ENCODE measurements at places on chromosomes 4 and X. TPM values are rescaled to one million over a fixed set of nuclear protein-coding genes. Genes with fewer than 3 reads are reported as not detected.

Gene PABPC5
- not detected for total RNA-seq

Gene SPANXC
- not detected for total RNA-seq

Gene NUDT9
- total RNA-seq, result 21.8 TPM

Gene AFF2
- total RNA-seq, result not detected

Gene SPANXA2
- total RNA-seq, result not detected

Gene CSN1S1
- total RNA-seq, result not detected

Gene GAGE2A
- total RNA-seq, result not detected

Gene STK32B
- 14.9 TPM for total RNA-seq

Gene GRIA2
- total RNA-seq, result not detected

Gene INTS6L
- total RNA-seq, result 0.17 TPM

Gene OCIAD2
- total RNA-seq, result 151 TPM

Gene PWWP3B
- total RNA-seq, result not detected

Gene RPL9
- 840 TPM for total RNA-seq

Gene MAP9
- 4.2 TPM for total RNA-seq

Gene SMARCA5
- 22.5 TPM for total RNA-seq

Gene CLDN34
- total RNA-seq, result not detected

Gene LDOC1
- total RNA-seq, result 80.5 TPM

Gene TMEM175
- 6.0 TPM for total RNA-seq

Gene GNRHR
- total RNA-seq, result not detected

Gene SHROOM4
- total RNA-seq, result not detected

Gene GPRASP1
- total RNA-seq, result 0.22 TPM

Gene HSFX3
- not detected for total RNA-seq

Gene NLGN4X
- 0.04 TPM for total RNA-seq

Gene EDA2R
- 12.4 TPM for total RNA-seq

Gene NAP1L5
- total RNA-seq, result 1.8 TPM

Gene TKTL1
- not detected for total RNA-seq

Gene SHOX
- not detected for total RNA-seq

Gene HDAC8
- 25.5 TPM for total RNA-seq

Gene FGFBP2
- 0.15 TPM for total RNA-seq

Gene GPC3
- total RNA-seq, result not detected

Gene PDLIM5
- total RNA-seq, result 43.8 TPM

Gene REPS2
- total RNA-seq, result 1.3 TPM

Gene LIMCH1
- 34.0 TPM for total RNA-seq

All from A549 treated with Mapracorat at 1 μM for 4 hours (cell line).